ENCODE measurements at places on chromosomes 4 and X.

GRCh38 chr4:40811956-40812355 is 62.2 kb downstream of the NSUN7 start:
- no peak for DNase-seq

DNA sequence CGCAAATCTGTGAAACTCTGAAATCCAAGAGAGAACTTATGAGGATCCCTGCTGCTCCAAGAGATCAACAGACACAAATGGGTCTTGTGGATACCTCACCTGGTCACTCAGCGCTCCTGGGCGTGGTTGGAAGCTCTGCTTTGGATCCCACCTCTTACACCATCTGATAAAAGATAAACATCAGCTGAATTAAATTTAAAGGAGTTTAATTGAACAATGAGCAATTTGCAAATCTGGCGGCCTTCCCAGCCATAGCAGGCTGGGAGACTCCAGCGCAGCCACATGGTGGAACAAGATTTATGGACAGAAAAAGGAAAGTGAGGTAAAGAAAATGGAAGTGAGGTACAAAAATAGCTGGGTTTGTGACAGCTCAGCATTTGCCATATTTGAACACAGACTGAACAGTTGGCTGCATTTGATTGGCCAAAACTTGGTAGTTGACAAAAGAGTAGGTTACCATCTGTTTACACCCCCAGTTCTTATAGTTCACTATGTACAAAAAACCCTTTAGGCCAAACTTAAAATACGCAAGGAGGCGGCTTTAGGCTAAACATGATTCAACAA is 437.3 kb upstream of the NDST3 start:
- no peak for DNase-seq

- no peak for DNase-seq
Measured at GRCh38 chrX:153626863-153627674, 19.9 kb upstream of the DUSP9 start.

GRCh38 chr4:40118861-40119260 is 62.2 kb downstream of the N4BP2 start:
- DNase-seq = no peak

DNA sequence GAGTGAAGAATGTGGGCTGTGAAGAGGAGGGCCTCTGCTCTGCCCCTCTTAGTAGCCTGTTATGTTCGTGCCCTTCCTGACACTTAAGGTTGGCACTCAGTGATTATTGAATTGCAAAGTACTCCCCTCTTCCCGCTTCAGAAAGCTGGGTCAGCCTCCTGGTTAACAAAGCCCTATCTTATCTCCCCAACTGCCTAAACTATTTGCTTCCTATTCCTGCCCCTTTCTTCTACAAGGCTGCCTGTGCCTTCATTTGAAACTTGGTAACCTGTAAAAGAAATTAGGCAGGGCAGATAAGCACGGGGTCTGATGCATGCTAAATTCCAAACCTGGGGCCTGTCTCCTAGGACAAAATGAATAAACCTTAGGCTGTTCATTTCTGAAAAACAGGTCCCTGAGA is 23.1 kb upstream of the TMEM150C start:
- no peak for DNase-seq

GRCh38 chr4:51958199-51958968 is 61.8 kb downstream of the LRRC66 start:
- no peak for DNase-seq

GRCh38 chr4:109067508-109068235 is 234.8 kb downstream of the COL25A1 start:
- DNase-seq = no peak

DNA sequence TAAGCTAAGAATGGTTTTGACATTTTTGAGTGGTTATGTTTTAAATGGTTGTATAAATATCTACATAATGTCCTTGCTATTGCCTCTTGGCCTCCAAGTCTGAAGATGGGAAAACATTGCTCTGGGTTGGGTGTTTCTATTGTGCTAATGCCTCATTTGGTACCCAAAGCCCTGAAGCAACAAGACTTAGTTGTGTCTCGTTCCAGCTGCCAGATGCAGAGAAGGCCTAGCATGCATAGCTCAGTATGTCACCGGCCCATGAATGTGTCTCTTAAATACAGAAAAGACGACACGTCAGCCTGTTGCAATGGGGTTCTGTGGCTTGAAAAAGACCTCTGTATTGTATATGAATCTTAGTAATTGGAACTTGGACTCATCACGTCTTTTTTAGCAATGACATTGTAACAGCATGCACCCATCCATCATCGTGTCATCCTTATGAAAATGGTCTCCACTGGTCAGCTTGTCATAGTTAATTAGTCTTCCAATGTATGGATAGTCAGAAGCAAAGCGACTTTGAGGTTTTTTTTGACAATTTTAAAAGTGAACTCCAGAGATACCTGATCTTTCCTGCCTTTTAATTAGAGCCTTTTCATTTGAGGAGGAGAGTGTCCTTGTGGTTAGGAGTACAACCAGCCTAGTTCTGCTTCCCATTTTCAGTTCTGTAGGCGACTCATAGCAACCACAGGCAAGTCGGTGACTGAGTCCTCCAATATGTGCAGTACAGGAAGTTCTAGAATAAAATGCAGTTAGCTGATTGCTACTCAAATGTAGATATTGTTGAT is 126.4 kb upstream of the GATB start:
- DNase-seq = no peak

DNA sequence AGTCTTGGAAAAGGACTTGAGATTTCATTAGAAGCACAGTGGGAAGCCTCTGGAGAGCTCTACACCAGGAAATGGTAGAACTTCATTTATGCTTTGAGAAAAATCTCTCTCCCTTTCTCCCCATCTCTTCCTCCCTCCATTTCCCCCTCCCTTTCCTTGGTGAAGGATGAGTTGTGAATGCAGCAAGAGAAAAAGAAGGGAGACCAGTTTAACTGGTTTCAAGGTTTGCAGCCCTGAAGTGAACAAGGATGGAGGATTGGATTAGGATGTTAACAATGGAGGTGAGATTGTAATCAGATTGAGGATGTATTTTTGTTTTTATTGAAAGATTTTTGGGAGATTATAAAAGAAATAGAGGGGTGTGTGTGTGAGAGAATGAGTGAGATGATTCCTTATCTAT is 99.5 kb downstream of the ANK2 start:
- DNase-seq = no peak

GRCh38 chr4:144090744-144091143 is 49.8 kb downstream of the GYPA start:
- DNase-seq = no peak

GRCh38 chrX:12966151-12966550 is 8.8 kb upstream of the TMSB4X start:
- DNase-seq = no peak

- no peak for DNase-seq
Measured at GRCh38 chrX:135112096-135112729, 8.1 kb downstream of the ETDB start.

DNA sequence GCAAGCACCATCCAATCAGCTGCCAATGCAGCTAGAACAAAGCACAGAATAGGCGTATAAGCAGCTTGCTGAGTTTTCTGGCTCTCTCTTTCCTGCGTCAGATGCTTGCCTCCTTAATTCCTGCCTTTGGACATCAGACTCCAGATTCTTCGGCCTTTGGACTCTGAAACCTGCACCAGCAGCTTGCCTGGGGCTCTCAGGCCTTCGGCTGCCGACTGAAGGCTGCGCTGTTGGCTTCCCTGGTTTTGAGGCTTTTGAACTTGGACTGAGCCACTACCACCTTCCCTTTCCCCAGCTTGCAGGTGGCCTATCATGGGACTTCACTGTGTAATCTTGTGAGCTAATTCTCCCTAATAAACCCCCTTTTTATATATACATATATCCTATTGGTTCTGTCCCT is 6.1 kb downstream of the TMEM192 start:
- DNase-seq = no peak

DNA sequence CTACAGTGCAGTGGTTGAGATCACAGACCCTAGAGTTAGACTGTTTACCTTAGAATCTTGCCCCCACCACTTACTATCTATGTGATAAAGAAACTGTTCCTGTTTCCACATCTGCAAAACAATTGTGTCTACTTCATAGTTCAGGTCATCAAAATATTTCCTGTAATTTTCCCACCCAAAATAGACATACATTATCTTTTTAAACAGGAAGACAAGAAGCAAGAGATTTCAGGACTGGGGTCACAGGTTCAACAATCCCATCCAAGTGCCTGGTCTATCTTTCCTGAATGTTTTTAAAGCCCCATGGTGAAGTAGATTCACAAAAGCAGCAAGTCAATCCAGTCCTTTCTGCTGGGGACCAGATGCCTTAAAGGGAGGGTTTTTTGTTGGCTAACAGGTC is 41.8 kb upstream of the CT47C1 start:
- no peak for DNase-seq

GRCh38 chrX:31039327-31039711 is 32.5 kb downstream of the FTHL17 start:
- DNase-seq = no peak

- no peak for DNase-seq
Measured at GRCh38 chr4:174742561-174742960, 86.5 kb downstream of the GLRA3 start.

- DNase-seq = no peak
Measured at GRCh38 chr4:47926667-47927258, 12.4 kb upstream of the NFXL1 start.

DNA sequence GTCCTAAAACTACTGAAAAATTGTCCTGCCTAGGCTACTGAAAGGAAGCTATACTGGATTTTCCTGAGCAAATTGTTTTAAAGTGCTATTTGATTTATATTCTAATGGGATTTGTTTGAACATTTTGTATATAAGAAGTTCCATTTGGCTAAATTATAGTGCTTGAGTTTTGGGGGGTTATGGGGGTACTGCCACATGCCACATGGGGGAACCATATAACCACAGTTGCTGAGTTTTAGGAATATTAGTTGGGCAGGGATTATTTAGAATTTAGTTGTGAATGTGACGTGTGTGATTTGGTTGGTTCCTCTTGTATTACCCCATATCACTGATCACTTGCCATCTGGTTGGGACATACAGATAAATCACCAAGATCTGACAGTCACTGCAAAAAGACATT is 224.5 kb upstream of the TAPT1 start:
- no peak for DNase-seq

- no peak for DNase-seq
Measured at GRCh38 chr4:62028745-62029144, 828.6 kb downstream of the ADGRL3 start.

DNA sequence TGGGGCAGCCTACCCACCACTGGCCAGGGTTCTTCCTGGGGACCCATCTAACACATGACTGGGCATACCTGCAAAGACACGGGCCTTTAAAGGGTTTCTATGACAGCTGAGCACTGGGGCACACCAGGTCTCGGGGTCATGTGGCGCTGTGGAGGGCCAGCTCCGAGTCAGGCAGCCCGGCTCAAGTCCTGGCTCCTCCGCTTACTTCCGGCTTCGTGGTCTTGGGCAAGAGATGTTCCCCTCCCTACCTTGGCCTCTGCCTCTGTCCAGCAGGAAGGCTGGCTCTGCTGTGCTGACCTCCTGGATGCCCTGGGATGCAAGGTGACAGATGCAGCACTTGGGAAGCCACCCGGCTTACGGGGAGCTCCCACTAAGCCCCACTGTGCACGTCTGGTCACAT is 37.6 kb downstream of the HTRA3 start:
- DNase-seq = no peak

GRCh38 chr4:87109945-87110344 is 110.5 kb downstream of the KLHL8 start:
- no peak for DNase-seq

DNA sequence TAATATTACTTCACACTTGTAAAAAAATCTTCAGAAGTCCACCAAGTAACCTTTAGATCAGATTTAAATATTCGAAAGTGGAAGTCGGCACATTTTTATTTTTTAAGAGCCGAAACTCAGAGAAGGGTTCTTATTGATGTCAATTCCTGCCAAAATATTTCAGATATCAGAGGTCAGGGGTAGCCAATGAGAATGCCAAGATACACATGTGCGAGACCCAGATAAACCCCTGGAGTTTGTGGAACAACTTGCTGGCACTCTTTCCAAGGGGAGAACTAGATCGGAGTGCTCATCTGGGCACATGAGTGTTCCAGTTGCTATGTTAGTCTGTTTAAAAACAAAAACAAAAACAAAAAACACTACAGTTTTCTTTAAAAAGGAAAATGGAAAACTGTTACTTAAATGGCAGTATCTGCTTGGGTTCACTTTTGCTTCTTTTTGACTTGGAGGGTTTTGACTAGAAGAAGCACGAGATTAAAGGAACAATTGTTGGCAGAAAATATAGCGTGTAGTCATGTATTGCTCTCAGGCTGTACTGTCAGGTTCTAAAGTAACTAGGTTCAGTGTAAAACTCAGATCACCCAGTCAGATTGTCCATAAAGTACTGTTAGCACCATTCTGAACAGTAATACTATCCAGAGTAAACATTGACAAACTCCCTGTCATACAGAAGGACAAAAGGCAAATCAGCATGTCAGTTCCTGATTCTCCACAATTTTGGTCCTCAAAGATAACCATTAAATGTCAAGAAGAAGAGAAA is 188.0 kb upstream of the PACRGL start:
- DNase-seq = no peak

GRCh38 chrX:151030845-151031244 is 47.7 kb downstream of the HMGB3 start:
- no peak for DNase-seq

DNA sequence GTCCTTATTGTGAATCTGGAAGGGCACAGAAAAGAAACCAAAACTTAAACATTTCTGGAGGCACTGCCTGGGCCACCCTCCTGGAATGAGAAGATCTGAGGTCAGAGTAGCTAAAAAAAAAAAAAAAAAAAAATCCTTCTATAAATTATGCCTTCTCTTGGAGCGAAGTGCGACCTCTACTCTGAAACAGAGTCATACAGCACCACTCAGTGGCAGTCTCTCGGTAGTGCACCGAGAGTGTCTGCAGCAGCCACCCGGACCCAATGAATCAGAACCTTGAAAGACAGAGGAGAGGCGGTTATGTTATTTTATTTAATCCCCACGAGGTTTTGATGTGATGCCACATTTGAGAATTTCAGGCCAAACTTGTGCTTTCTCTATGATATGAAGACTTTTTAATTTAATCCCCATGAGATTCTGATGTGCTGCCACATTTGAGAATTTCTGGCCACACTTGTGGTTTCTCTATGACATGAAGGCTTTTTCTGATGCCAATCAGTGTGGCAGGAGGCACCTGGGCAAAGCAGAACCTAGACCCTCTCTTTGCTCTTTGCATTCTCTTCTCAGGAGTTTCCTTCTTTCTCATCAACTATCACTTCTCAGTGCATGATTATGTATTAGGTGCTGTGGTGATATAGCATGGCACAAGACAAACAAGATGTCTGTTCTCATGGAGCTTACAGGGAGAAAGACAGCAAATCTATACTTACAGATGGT is 5.6 kb upstream of the CT47C1 start:
- DNase-seq = peak; percentile 9

DNA sequence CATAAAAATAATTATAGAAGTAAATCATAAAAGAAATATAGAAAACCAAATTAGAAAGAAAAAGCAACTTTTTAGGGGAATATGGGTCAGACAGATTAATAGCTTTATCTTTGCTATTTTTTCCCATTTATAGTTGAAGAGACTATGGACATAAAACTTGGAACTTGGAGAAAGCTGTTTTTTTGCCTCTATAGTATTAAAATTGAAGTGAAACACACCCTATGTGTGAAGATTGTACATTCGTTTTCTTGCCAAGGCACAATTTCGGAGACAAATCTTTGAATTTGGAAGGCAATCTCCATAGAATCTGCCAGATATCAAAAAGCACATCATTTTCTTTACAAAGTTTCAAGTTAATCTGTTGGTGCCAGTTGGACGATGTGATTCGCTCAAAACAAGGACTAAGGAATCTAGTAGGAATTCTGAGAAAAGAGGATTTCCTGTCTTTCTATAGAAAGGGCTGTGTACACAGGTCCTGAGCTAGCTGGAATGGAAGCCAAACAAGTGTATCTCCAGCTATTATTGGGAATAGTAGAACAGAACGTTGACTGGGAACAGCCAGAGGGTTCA is 156.3 kb downstream of the SLC7A11 start:
- DNase-seq = no peak

Data from smooth muscle cell of the brain vasculature (primary cell).